ENCODE measurements at places on chromosomes 13 and 19.

DNA sequence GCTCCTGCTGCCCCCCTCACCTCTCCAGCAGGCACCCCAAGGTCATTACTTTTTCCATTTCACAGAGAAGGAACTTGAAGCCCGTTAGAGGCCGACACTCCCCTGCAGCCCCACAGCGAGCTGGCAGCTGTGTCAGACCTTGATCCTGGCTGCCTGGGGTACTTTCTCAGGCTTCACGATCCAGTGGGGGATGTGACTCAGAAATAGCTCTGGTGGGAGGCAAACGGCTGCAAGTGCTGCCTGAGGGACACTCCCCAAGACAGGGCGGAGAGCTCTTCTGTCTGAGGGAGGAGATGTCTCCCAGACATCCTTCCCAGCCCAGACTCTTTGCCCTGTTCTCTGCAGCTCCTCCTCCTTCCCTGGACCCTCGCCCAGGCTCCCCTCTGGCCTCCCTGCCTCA, 4.8 kb downstream of the TSKS start:
- no peak for DNase-seq

DNA sequence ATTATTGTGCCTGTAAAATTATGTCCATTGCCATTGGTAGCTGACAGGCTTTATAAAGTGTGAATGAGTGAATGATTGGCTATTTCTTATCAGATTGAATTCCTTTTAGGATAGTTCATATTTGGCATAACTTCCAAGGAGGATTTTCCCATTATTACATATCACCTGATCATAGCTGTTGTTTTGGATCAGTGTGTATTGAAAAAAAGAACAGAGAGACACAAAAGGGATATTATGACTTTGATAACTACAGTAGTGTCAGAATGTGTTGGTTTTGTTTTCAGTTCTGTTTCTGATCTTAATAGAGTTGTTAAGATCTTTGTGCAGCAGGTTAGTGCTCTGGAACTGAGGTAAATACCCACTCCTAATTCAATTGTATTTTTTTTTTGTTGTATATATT, 103.8 kb downstream of the LRCH1 start:
- no peak for DNase-seq

DNA sequence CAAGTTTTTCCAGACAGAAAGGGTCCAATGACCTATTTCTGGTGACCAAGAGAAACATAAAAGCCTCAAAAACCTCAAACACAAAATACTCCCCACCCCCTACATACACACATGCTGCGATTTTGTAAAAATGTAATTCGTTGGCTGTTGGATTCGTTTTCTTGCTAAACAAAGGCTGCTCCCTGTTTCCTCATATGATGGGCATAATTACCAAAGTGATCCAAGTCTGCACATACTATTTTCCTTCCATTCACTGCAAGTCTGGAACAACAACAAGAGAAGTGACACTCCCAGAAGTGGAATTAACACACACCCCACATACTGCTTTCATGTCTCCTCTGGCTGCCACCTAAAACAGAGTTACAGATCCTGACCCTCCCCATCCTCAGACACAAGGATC, 131.9 kb downstream of the RAP2A start:
- no peak for DNase-seq

DNA sequence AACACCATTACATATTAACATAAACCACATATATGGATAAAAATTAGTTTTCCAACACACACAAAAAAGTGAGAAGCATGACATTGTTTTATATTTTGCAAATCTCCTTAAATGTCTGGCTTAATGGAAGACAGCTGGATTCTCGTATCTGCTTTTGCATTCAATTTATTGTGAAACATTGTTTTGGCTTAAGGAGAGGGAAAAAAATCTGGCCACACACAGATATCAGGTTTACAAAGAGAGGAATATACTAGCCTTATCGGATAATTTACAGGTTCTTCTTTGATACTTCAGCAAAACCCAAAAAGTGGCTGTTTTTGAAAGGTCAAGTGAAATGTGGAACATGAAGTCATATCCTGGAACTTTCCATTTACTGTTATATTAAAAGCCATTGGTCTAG, 523.5 kb upstream of the ARGLU1 start:
- DNase-seq: no peak

- DNase-seq: no peak
These were observed 104.6 kb upstream of the RAP2A start for GRCh38 chr13:97329331-97329730.

DNA sequence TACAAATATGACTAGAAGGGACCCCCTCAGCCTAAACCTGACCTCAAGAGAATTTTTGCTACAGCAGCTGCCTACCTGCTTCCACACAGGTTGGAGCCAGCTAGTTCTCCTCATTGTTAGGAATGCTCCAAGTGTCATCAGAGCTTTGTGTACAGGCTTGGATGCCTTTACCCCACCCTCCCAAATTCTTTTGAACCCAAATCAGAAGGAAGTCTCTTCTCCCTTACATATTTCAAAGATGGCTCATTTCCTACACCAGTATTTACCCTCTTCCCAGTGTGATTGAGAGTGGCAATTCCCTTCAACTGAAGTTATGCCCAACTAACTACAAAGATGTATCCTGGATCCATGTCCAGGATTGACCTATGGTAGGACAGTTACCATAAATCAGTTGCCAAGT, 323.2 kb downstream of the OXGR1 start:
- DNase-seq: no peak

DNA sequence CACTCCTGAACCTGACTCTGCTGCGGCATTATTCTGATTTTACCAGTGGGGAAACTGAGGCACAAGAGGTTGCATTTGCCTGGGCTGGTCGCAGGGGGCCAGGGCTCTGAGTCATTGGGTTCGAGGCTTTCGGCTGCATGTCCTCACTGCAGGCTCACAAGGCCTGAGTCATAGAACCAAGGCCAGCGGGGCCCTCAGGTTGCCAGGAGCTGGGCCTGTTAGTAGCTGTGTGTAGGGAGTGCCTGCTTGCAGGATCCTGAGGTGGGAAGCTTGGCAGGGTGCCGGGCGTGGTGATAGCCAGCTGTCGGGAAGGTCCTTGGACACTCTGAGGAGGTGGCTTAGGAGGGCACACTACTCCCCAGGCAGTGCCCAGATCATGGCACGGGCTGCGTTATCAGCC, 21.6 kb upstream of the F2RL3 start:
- DNase-seq: no peak

DNA sequence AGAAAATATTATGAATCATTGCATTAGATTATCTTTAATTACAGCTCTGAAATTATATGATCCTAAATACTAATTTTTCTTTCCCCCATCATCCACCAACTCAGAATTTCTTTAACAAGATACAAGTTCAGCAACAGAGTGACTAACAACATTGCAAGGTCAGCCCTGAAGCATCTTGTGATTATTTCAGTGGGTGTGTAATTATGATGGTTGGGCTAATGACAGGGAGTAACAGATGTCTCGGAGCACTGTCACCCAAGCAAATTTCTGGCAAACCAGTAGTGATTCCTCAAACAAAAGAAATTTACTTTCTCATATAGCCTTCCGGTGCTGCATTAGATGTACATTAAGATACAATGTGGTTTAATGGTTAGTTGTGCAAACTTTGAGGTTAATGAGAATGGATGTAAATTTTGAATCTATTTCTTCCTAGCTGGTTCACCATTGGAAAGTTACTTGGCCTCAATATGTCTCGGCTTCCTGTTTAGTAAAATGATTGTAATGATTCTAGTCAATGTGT, 238.9 kb downstream of the ITGBL1 start:
- no peak for DNase-seq

- DNase-seq: no peak
These were observed 423.6 kb downstream of the NDFIP2 start for GRCh38 chr13:79904581-79904980.

- DNase-seq: no peak
These were observed 125.9 kb downstream of the SIPA1L3 start for GRCh38 chr19:38032951-38033350.

DNA sequence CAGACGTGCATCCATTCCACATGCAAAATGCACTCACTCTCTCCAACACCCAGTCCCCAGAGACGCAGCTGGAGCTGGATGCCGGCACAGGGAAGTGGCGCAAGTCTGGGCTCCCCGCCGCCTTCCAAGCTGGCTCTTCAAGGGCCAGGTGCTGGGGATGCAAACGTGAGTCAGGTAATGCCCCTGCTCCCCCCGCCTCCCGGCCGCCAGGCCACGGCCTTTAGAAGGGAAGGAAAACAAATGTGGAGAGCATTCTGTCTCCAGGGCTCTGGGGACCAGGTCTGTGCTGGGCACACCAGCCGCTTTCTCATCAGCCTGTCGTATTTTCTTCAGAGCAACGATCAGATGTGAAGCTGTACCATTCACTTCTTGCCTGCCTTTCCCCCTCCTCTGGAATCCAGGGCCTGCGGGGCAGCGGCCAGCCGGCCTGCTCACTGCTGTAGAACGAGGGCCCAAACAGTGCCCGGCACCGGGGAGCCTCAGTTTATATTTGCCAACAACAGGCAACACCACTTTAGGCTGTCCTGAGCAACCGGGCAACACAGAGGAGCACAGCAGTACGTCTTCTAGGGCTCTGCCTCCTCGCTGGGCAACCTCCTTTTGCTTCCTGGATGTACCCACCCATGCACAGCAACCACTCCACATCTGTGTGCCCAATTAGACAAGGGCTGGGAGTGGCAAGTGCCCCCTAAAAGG, 3.8 kb downstream of the RAB20 start:
- no peak for DNase-seq

DNA sequence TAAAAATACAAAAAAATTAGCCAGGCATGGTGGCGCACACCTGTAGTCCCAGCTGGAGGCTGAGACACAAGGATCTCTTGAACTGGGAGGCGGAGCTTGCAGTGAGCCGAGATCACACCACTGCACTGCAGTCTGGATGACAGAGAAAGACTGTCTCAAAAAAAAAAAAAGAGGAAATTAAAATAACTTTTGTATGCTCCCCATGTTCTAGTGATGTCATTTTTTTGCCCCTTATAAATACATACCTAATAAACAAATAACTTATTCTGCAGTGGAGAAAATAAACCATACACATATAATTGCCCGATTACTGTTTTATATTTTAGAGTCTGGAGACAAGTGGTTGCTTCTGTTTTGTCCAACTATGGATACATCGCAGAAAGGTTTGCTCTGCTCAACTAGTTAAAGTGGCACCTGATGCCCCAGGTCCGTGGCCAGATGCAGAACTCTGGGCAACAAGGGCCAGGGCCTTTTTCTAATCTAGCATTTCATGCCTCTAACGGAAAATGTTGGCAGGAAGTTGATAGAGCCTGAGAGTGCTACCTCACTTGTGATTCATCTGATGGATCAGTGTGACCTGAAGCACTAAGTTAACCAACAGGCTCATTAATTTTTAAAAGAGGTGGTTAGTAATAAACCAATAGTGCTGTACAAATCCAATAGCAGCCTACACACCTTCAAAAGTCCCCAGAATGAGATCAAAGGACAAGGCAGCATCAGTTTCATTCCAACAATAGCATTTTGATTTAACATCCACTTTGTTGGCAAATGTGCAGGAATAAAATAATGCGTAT, 18.8 kb downstream of the UBE2L5 start:
- DNase-seq: no peak

- DNase-seq: no peak
These were observed 31.6 kb upstream of the CACTIN start for GRCh38 chr19:3658004-3658869.

DNA sequence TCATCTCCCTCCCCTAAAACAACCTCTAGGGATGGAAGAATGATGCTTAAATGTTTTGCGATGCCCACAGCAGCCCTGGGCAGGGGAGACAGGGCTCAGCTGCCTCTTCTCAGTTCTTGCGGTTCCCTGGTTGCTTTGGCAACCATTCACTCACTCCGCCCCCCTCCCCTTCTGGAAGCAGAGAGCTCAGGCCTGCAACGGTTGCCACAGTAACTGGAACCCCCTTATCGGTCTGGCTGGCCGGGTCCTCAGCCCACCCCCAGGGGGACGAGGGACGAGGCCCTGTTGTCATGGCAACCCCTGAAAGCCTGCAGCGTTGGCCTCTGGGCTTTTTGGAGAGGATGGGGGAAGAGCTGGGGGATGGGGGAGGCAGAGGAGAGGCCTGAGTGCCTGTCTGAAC, 19.5 kb downstream of the NOVA2 start:
- DNase-seq: no peak

- no peak for DNase-seq
These were observed 14.1 kb upstream of the ZFP14 start for GRCh38 chr19:36392916-36393673.

DNA sequence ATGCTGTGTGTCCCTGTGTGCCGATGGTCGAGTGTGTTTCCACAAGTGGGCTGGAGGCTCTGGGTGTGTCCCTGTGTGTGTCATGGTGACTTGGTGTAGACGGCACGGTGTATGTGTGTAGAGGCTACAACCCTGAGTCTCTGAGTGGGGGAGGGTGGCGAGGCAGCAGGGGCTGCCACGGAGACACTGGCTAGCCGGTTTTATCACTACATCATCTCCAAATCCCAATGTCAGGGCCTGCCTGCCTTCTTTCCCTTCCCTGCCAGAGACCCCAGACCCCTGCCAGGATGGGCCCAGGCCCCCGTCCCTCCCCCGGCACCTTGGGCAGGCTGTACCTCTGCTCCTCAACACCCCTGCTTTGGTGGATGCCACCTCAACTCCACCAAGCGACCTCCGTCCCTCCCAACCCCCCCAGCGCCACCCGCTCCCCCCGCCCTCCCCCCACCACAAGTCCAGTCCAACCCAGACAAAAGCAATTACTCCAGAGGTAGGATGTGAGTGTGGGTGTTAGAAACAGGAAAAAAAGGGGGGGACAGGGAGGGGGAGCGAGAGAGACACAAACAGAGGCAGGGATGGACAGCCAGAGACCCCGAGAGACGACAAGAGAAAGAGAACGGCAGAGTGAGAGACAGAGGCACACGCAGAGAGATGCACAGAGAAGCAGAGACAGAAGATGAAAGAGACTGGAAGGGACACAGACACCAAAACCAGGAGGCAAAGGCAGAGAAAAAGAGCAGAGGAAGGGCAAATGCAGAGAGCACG, 21.6 kb upstream of the POU2F2 start:
- no peak for DNase-seq

DNA sequence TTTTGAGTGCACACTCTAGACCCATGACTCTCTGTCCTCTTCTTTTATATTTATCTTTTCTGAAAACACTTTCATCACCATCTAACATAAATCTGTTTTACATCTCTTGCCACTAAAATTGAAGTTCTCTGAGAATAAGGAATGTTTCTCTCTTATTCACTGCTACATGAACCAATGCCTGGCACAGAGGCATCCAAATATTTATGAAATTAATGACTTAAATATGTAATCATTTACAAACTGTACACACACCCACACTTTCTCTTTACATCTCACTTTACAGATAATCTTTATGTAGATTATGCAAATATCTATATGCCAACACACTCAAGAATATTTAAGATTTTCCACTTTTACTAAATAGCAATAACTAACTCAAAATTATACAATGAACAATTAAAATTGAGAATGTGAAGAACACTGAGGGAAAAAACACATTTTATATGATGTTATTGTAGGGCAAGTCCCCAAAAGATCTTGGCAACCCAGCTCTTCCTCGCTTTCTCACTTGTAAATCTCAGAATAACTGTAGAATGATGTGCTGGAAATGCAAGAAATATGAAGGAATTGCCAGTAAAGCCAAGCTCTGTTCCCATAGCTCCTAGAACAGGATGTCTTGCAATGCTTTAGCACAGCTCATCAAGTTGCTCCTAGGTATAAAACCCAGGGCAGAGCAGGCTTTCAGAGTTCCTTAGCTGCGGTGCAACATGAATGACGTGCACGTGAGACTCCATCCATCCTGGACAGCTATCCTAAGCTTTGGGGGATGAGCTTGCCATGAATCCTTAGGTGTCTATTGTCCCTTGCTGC, 50.7 kb downstream of the UGGT2 start:
- DNase-seq: no peak

- DNase-seq: no peak
These were observed 103.7 kb upstream of the EDNRB start for GRCh38 chr13:78022164-78022877.
